ENCODE measurements at places on chromosomes 12 and 14.

GRCh38 chr12:74111688-74112360 lies 425.8 kb upstream of the ATXN7L3B start:
- DNase-seq = peak; percentile 4
- no peak overlapping the region for H3K27ac ChIP-seq
- no peaks in the 10 kb centered on the region for H3K4me1 ChIP-seq
- H3K27me3 ChIP-seq = no peaks in the 10 kb centered on the region
- no peaks in the 10 kb centered on the region for H3K36me3 ChIP-seq

DNA sequence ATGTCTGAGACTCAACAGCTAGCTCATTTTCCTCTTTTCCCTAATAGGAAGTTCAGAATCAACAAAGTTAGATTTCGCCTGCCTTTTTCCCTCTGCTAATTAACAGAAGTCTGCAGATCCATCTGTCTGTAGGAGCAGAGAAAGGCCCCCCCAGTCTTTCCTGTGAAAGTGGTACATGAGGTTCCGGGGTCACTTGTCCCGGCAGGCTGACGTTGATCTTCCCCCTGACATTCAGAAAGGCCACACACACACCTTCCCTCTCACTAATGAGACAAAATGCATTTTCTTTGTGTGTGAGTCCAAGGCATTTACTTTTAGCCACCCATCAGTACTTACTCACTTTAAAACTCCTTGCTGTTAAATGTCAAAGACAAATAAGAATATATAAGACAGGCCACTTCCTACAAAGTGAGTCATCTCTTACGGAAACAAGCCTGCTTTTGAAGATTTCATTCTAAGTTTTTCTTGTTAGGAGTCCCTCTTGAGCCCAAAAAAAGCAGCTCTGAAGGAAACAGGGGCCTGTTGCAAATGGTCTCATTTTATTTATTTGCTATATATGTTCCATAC lies 138.7 kb downstream of the TTC7B start:
- H3K4me1 ChIP-seq = peaks cover 54% of the 10 kb centered on the region
- peak; percentile 54 for DNase-seq
- H3K36me3 ChIP-seq = no peaks in the 10 kb centered on the region
- H3K4me3 ChIP-seq = peak overlapping the region; percentile 50

GRCh38 chr12:31832740-31833729 lies 104.2 kb upstream of the AMN1 start:
- peaks cover 34% of the 10 kb centered on the region for H3K36me3 ChIP-seq
- H3K4me1 ChIP-seq = peaks cover 49% of the 10 kb centered on the region
- DNase-seq = peak; percentile 54
- H3K4me3 ChIP-seq = peak overlapping the region; percentile 48

- H3K27me3 ChIP-seq = peaks cover 1% of the 10 kb centered on the region
- peaks cover 96% of the 10 kb centered on the region for H3K4me1 ChIP-seq
- H3K4me3 ChIP-seq = peak overlapping the region; percentile 71
- peaks cover 19% of the 10 kb centered on the region for H3K36me3 ChIP-seq
- H3K27ac ChIP-seq = peak overlapping the region; percentile 93
Observed at GRCh38 chr14:99231161-99231849, 40.7 kb downstream of the BCL11B start.

GRCh38 chr12:24770821-24771220 lies 178.1 kb downstream of the BCAT1 start:
- no peaks in the 10 kb centered on the region for H3K36me3 ChIP-seq
- H3K4me1 ChIP-seq = no peaks in the 10 kb centered on the region
- no peak for DNase-seq
- H3K27ac ChIP-seq = no peak overlapping the region

DNA sequence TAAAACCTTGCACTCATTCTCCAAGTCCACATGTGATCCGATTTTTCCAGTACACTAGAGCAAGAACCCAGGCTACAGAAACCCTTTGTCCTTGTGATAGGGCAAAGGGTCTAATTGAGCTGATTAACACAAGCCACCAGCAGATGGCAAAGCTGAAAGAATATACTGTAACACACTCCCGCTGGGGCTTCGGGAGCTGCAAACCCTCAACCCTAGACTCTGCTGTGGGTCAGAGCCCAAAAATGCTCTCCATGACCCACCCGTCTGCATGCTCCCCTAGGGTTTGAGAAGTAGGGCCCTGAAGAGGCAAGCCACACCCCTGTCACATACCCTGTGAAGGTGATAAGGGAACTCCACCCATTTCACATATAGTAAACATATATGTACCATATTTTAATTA lies 33.6 kb upstream of the PCNX1 start:
- no peak overlapping the region for H3K4me3 ChIP-seq
- peaks cover 15% of the 10 kb centered on the region for H3K4me1 ChIP-seq
- H3K27ac ChIP-seq = no peak overlapping the region
- H3K27me3 ChIP-seq = no peaks in the 10 kb centered on the region
- DNase-seq = no peak

- no peak overlapping the region for H3K4me3 ChIP-seq
- H3K36me3 ChIP-seq = peaks cover 12% of the 10 kb centered on the region
- no peaks in the 10 kb centered on the region for H3K27me3 ChIP-seq
- no peak overlapping the region for H3K27ac ChIP-seq
Observed at GRCh38 chr14:63460680-63461369, 82.4 kb downstream of the PPP2R5E start.

DNA sequence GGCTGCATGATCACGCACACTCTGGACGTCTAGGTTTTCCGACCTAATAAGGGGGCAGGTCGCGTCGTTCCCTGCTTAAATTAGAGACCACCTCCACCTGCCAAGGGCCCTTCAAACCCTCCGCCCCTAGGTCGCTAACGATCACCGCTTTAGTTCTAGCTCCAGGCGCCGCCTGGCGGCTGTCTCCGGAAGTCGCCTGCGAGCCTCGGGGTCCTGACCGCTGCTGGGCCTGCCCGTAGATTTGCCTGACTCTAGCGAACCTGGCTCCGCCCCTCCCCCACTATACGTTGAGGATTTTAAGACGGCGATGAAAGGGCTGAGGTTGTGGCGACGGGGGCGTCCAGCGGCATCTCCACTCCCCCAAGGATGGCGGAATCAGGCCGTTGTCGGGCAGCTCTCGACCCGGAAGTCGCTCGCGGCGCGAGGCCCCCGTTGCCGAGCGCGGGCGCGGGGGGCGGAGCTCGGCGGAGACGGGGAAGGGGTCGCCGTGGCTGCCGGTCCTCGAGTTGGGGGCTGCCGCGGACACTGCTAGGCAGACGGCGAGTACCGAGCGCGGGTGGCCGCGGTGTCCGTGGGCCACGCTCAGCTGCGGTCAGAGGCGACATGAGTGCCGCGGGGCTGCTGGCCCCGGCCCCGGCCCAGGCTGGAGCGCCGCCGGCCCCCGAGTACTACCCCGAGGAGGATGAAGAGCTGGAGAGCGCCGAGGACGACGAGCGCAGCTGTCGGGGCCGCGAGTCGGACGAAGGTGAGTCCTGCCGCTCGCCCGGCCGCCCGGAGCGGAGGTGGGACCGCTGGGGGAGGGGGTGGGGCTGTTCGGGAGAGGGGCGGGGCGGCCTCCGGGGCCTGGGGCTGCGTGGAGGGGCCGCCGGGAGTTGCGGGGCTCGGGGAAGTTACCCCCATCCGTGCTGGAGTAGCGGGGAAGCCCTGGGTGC lies at the start of gene SUDS3:
Gene SUDS3 (plus strand): TSS at position 467 of the 932 bp plus-strand sequence. CDS start 137 bp downstream, at position 604.
- peaks cover 36% of the 10 kb centered on the region for H3K4me1 ChIP-seq
- H3K27me3 ChIP-seq = no peaks in the 10 kb centered on the region
- H3K4me3 ChIP-seq = peak within 1 kb of the TSS; percentile 82
- peaks cover 3% of the 10 kb centered on the region for H3K36me3 ChIP-seq
- DNase-seq = peak; percentile 95
- peak within 1 kb of the TSS; percentile 99 for H3K27ac ChIP-seq

- H3K4me1 ChIP-seq = no peaks in the 10 kb centered on the region
- H3K36me3 ChIP-seq = no peaks in the 10 kb centered on the region
- no peak for DNase-seq
- no peak within 1 kb of the TSS for H3K27ac ChIP-seq
Observed at GRCh38 chr12:7444076-7444475, at the start of gene CD163L1. Gene CD163L1, minus strand, starts transcription at chr12:7444153. Its CDS starts 26 bp downstream, at chr12:7444127.

- no peak overlapping the region for H3K27ac ChIP-seq
- no peaks in the 10 kb centered on the region for H3K4me1 ChIP-seq
- no peak overlapping the region for H3K4me3 ChIP-seq
- H3K27me3 ChIP-seq = no peaks in the 10 kb centered on the region
- no peaks in the 10 kb centered on the region for H3K36me3 ChIP-seq
Observed at GRCh38 chr14:60355768-60356167, 106.7 kb downstream of the PPM1A start.
